Brain (organoid and tissue), 16 donors: ENCODE measurements at places on chromosomes 7 and 10.

GRCh38 chr7:157683747-157684156 lies 346.9 kb downstream of the DNAJB6 start:
- no peak for DNase-seq

DNA sequence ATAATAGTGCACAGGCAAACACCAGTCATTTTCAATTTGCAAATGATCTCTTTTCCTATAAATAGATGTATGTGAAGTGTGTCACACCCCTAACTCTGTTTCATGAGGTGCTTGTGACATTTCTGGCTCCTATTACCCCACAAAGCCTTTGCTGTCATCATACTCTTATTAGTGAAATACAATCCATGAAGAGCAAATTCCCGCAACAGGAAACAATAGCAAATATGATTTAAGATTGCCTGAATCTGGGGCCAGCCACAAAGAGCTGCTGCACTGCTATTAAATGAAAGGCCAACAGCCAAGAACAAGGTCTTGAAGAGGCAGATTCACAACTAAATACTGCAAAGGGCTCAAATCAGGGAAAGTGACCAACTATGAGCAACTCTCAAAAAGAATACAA lies 96.3 kb upstream of the CAV2 start:
- no peak for DNase-seq

GRCh38 chr7:46854958-46855473 lies 726.9 kb downstream of the TNS3 start:
- peak; percentile 13 for DNase-seq

DNA sequence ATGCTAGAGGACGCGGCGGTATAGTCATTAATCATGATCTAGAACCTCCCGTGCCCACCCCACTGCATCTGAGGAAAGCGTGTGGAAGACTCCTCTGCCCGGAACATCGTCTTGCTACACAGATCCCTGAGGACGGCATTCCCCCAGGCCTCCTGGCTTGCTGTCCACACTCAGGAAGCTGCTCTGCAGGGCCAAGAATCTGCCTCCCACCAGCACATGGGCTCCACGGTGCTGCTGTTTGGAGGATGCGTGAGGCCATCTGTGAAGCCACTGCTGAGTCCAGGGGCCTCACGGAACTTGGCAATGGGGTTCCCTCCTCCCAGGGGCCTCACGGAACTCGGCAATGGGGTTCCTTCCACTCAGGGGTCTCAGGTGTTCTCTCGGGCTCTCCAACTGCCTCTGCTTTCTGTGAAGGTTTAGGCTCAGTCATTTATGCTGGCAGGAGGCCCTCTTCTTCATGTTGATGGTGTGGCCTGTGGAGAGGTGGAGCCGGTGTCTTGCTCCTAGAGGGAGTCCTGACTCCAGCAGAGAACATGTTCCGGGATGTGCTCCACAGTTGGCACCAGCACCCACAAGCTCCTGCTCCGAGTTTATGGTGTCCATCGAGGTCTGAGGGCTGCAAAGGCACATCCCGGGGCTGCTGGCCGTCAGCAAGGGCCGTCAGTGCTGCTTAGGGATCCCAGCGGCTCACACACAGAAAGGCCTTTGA lies 273.3 kb downstream of the DNAJB6 start:
- no peak for DNase-seq

- DNase-seq, result no peak
Measured at GRCh38 chr10:3668276-3668965, 116.6 kb downstream of the KLF6 start.

DNA sequence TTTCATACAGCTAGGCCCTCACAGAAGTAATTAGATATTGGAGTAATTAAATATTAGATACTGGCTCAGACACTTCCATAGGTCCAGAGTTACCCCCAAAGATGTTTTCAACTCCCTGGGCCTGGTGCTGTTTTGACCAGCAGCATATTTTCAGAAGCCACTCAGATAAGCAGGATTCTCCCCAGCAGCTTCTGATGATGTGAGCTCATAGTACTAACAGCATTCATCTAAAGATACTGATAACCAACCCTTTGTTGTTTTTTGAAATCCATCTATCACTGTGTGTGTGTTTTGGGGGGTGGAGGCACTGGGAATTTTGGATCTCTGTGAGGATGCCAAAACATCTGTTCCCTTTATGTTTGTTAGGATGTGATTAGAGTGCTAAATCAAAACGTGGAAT lies 52.7 kb downstream of the VPS50 start:
- DNase-seq, result no peak

DNA sequence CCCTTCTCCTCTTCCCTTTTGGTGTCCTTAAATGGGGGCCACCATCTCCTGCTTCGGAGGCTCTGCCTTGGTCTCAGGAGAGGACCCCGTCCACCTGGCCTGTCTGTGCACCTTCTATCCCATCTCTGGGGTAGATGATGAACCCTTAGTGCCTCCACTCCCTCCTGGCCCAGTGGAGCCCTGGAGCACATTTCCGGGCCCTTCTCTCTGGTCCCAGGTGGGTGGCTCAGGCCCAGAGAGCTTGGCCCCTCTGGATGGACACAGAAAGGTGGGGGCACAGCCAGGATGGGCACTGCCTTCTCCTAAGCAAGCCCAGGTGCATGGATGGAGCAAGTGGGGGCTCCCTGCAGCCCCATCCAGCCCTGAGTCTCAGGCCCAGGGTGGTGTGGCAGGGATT lies 121.4 kb upstream of the RET start:
- DNase-seq, result no peak

DNA sequence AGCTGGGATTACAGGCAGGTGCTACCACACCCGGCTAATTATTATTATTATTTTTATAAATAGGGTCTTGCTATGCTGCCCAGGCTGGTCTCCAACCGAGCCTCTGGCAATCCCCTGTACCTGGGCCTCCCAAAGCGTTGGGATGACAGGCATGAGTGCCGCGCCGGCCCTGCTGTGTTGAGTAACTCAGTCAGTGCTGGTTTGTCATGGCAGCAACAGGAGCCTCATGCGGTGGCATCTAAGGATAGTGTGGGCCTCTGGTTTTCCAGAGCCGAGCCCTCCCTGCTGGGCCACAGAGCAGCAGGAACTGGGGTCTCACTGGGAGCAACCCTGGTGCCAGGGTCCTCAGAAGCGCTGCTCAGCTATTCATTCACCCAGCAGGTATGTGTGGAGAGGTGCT lies 244.7 kb downstream of the ELFN1 start:
- no peak for DNase-seq

DNA sequence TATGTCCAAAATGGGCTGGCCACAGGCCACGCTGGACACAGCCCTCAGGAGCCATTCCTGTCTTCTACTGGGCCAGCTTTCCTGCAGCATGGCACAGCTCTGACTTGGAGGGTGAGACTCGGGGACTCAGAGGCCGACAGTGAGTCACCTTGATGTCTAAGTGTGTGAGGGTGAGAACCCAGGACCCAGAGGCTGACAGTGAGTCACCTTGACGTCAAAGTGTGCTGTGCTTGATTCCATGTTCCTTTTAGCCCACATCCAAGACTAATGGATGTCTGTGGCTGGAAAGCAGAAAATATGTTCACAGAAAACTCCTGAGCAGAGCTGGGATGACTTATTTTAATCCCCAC lies 6.0 kb upstream of the FAM170B start:
- DNase-seq, result no peak

DNA sequence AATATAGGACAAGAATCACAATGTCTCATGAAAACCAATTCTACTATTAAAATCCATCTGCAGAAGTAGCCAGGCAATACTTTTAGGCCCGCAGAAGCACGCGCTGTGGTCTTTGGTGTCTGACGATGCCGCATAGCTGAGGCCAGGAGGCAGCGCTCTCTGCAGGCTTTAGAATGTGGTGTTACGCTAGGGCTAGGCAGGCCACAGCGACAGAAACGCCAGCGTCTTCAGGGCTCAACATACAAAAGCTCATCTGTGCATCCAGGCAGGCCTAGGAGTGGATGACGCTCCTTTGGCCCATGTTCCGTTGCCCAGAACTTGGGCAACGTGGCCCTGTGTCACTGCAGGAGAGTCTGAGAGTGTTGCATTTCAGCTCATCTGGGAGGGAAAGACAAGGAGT lies 601.1 kb upstream of the FOXK1 start:
- no peak for DNase-seq

- DNase-seq, result no peak
Measured at GRCh38 chr7:99029466-99030435, 114.2 kb downstream of the SMURF1 start.

GRCh38 chr7:12771378-12771877 lies 84.0 kb downstream of the ARL4A start:
- peak; percentile 85 for DNase-seq

GRCh38 chr7:75872073-75872782 lies 6.6 kb upstream of the RHBDD2 start:
- DNase-seq, result no peak

GRCh38 chr7:47906883-47907282 lies 41.4 kb downstream of the PKD1L1 start:
- no peak for DNase-seq

- no peak for DNase-seq
Measured at GRCh38 chr10:87739703-87740102, 78.3 kb downstream of the ATAD1 start.

DNA sequence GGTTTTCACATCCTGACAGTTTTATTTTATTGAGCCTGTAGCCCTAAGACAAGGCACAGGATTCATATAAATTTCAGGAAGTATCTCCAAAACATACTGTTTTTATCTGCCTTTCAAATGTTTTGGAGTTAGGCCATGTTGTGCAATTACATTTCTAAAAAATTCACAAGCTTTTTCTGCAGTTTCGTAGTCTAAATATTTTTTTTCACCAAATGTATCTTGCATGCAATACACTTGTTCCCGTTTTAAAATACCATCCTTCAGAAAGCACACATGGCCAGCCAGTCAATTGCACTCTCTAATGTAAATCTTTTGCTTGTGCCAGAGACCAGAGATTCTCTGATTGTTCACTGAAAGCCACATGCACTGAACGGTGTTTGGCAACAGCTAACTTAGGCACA lies 161.5 kb upstream of the PRKCQ start:
- no peak for DNase-seq

DNA sequence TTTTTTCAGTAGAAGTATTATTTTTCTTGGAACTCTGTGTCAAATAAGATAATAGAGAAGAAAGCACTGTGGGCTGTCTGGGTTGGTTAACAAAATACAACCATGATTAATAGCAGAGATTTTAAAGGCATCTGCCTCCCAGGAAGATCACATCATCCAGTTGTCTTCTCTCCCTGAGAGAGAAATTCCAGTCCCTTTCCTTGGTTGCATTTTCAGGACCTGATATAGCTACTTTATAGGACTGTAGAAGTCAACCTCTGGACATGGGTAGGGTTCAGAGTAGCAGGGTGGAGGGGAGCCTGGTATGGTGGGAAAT lies 309.9 kb upstream of the IGFBP3 start:
- no peak for DNase-seq

- no peak for DNase-seq
Measured at GRCh38 chr10:63393050-63393449, 72.7 kb downstream of the JMJD1C start.

DNA sequence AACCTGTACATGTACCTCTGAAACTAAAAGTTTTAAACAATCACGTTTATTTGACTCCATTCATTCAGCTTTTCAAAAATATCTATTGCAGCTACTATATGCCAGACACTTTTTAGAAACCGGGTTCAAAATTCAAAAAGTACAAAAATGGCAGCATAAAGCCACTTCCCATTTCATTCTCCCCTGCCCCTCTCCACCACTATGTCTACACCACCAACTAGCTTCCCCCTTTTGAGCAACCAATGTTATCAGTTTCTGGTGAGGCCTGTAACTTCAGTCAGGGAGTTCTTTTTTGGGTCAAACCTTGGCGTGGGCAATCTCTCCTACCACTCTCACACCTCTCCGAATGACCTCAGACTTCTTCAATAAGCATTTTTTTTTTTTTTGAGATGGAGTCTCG lies 11.5 kb upstream of the HHEX start:
- DNase-seq, result no peak

GRCh38 chr10:114694062-114694461 lies 36.0 kb upstream of the ABLIM1 start:
- DNase-seq, result no peak

- no peak for DNase-seq
Measured at GRCh38 chr7:100773491-100773890, 40.1 kb downstream of the ZAN start.

- peak; percentile 58 for DNase-seq
Measured at GRCh38 chr10:12605580-12606405, 256.4 kb downstream of the CAMK1D start.

- DNase-seq, result no peak
Measured at GRCh38 chr7:44733708-44734481, 14.8 kb upstream of the ZMIZ2 start.

GRCh38 chr7:105691082-105691679 lies 109.9 kb upstream of the EFCAB10 start:
- no peak for DNase-seq

- DNase-seq, result no peak
Measured at GRCh38 chr10:112963835-112964234, 13.8 kb downstream of the TCF7L2 start.

GRCh38 chr7:13727279-13727678 lies 262.2 kb downstream of the ETV1 start:
- DNase-seq, result no peak

DNA sequence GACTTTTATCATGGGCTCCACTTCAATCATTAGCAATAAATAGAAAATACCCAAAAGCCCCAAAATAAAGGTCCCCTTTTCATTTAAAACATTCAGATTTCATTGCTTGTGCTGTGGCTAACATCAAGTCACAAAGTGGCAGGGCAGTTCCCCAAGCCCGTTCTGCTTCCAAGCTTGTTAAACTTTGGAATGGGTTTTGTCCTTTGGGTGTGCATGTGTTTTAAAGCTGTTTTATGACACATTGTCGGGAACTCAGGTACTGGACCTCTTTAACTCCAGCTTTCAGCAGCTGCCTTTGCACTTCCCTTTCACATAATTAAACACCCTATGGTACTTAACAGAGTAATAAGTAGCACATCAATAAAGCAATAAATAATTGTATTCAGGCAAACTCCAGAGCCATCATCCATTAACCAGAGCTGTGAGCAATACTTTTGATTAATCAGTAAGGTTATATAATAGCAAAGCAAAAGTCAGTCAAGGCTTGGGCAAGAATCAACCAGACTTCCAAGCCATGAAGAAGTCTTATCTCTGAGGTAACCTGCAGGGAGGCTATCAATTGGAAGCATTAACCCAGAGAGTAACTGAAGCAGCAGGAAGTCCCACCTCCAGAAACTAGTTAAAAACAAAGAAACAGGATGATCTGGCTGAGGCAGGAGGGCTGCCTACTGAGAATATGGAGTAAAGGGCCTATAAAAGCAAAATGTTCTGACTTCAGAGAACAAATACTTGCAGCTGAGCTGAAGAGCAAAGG lies 56.1 kb upstream of the ARID5B start:
- no peak for DNase-seq

- no peak for DNase-seq
Measured at GRCh38 chr10:123928427-123928826, 36.8 kb upstream of the CPXM2 start.

- peak; percentile 25 for DNase-seq
Measured at GRCh38 chr7:32169228-32169627, 99.0 kb upstream of the PDE1C start.
